ENCODE measurements at places on chromosomes 6 and 20.

- peak; percentile 82 for DNase-seq
These were observed 254.0 kb downstream of the CDC5L start for GRCh38 chr6:44641344-44642031.

DNA sequence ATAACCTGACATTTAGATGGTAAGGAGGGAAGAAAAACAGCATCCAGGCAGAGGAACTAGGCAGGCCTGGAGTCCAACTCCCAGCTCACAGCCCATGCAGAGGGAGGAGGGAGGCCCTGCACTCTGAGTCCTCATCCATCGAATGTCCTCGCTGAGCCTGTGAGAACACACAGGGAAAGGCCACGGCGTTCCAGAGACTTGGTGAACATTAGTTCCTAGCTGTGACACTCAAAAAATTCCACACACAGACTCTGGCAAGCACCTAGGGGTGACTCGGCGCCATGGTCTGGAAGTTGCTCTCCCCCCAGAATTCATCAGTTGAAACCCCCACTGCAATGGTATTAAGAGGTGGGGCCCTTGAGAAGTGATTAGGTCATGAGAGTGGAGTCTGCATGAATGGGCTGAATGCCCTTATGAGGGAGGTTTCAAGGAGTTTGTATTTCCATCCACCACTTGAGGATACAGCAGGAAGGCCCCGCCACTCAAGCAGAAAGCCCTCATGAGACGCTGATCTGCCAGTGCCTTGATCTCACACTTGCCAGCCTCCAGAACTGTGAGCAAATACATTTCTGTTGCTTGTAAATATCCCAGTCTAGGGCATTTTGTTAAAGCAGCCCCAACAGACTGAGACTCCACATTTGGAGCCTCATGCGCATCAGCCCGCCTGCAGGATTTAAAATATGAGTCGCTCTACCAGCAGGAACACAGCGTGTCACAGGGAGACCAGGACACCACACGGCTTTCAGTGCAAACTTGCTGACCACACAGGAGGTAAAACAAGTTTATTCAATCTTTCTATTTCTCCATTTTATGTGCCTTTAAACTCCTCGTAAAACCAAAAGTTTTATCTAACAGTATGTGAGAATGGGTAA lies 73.9 kb downstream of the WDR27 start:
- DNase-seq: no peak

DNA sequence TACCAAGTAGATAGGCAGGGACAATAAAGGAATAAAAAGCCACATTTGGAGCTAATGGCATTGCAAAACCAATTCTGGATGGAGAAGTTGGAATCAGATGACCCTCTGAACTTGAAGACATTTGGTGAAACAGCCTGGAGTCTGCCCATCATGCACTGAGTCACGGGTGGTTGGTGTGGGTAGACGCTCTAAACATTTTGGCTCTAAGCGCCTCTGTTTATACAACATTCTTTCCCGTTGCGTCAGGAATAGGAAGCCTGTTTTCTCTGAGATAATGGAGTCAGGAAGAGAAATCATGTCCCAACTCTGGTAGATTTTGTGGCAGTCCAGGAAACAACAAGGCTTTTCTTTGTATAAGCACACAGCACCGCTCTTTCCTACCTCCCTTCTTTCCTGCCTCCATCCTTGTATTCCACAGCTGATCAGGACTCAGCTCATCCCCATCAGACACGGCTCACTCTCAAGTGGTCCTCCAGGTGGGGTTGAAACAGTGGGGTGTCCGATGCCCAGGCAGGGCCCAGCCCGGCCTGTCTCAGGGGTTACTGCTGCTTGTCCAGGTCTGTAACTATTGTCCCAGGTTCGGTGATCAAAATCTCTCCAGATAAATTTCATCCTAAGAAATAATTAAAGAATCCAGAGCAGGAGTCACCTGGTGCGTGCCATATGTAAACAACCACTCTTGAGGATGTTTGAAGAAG lies 12.1 kb upstream of the RAMACL start:
- DNase-seq: peak; percentile 98

- DNase-seq: no peak
These were observed 278.6 kb upstream of the MAP3K7 start for GRCh38 chr6:90865513-90865912.

GRCh38 chr6:41426888-41427641 lies 91.7 kb downstream of the NCR2 start:
- no peak for DNase-seq

- peak; percentile 51 for DNase-seq
These were observed 196.0 kb downstream of the MAFB start for GRCh38 chr20:40493071-40493470.

GRCh38 chr20:1851396-1851795 lies 43.8 kb upstream of the SIRPA start:
- DNase-seq: no peak

DNA sequence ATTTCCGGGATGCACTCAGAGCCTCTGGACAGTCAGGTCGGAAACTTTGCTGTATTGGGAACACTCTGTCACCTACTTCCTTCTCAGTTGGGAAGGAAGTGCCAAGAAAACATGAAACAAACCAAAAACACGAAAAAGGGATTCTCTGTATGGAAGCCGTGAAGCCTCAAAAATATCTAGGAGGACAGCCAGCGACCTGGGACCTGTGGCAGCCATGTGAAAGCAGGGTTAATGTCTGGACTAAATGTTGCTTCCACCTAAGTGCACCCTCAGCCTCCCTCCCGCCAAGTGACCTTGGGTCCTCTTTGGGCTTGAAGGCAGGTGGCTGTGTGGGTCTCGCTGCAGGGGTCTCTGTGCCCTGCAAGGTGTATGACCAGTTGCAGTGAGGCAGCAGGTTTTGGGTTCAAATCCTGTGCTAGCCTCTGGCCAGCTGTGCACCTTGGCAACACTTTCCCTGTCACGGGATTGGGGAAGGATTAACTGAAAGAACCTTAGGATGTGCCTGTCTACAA lies 851 bp downstream of the MAVS start:
- no peak for DNase-seq

DNA sequence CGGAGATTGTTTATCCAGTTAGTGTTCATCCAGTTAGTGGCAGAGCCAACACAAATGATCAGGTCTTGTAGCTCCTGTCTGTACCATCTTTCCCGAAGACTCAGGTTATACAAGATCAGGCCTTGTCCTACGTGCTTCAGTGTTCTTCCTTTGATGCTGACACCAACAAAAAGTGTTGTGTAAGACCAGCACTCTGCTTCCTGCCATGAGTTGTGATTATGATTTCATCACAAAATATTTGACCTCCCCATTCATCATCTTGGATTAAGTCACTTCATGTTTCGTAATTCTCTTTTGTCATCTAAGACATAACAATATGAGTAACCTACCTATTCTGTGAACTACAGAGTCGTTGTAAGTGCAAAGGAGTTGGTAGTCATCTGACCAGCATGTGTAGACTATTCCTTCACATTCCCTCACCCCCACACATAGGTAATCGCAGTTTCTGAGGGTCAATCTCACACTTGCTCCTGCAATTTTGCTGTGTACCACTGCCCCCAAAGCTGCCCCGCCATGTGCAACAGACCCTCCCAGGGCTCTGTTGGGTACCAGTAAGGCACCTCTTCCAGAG lies 135.6 kb upstream of the SLC22A23 start:
- peak; percentile 94 for DNase-seq

- no peak for DNase-seq
These were observed 45.7 kb upstream of the B4GALT5 start for GRCh38 chr20:49759266-49759950.

GRCh38 chr6:31158863-31159855 lies 770 bp downstream of the TCF19 start:
- no peak for DNase-seq

- DNase-seq: no peak
These were observed 21.8 kb upstream of the AMD1 start for GRCh38 chr6:110852773-110853172.

- DNase-seq: no peak
These were observed 151.3 kb upstream of the QKI start for GRCh38 chr6:163263196-163263595.

DNA sequence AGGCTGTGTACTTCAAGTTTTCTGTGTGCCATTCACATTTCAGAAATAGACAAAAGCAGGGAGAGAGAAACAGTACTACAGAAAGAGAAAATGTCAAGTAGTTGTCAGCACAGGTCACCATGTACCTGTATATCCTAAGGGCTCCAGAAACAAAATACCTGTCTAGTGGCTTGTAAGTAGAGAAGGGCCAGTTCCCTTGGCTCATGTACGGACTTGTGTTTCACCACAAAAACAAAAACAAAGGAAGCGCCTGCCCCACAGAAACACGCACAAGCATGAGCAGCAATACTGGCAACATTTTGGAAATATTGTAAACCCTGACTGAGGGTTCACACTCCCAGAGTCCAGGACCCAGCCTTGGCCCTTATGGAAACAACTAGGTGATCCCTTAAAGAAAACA lies 44.3 kb downstream of the CNKSR3 start:
- no peak for DNase-seq

- peak; percentile 19 for DNase-seq
These were observed 250.8 kb downstream of the LAMA2 start for GRCh38 chr6:129133770-129134192.

GRCh38 chr6:3311826-3312225 lies 53.1 kb downstream of the PSMG4 start:
- no peak for DNase-seq

DNA sequence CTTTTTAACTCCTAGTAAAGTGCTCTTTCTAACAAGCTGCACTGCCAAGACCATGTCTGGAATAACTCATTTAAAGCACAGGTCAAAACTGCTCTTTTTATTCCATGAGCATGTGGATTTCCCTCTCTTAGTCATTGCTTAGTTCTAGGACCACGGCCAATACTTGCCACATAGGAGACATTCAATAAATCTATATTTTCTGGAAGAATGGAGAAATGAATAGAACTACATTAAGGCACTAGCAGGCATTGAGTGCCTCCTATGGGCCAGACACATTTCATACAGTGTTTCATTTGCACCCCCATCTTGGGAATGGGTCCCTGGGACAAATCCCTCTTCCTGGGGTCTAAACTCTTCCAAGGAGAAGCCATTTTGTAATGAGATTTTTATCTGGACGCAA lies 552.8 kb upstream of the CITED2 start:
- DNase-seq: peak; percentile 63

- DNase-seq: no peak
These were observed 15.6 kb downstream of the MANBAL start for GRCh38 chr20:37305079-37305478.

GRCh38 chr20:16395366-16395765 lies 177.9 kb downstream of the KIF16B start:
- no peak for DNase-seq

- DNase-seq: no peak
These were observed 1.6 kb upstream of the TRAF3IP2 start for GRCh38 chr6:111607279-111607678.

DNA sequence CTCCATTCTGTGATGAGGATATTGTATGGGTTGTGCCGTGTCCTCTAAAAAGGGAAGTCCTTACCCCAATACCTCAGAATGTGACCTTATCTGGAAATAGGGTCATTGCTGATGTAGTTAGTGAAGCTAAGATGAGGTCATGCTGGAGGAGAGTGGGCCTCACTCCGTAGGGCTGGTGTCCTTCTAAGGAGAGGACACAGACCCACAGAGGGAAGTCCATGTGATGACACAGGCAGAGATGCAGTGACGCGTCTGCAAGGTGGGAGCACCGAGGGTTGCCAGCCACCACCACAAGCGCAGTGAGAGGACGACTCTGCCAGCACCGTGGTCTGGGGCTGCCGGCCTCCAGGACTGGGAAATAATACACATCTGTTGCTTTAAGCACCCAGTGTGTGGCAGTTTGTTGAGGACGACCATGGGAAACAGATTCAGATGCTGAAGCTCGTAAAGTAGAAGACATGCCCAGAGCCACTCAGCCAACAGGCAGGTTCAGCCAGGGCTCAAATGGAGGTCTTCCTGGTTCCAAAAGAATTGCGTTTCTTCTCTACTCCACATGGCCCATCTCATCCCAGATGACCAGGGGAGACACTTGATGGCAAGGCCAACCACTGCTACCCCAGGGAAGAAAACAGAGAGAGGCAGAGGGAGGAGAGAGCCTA lies 59.2 kb upstream of the DUSP22 start:
- no peak for DNase-seq

GRCh38 chr6:5179917-5180316 lies 80.8 kb downstream of the LYRM4 start:
- no peak for DNase-seq

- peak; percentile 56 for DNase-seq
These were observed 760 bp upstream of the IBTK start for GRCh38 chr6:82248273-82248735.

GRCh38 chr6:170176898-170177771 lies 113.7 kb downstream of the DLL1 start:
- DNase-seq: no peak

- no peak for DNase-seq
These were observed 980.9 kb upstream of the GJE1 start for GRCh38 chr6:141151710-141152417.

GRCh38 chr6:118985123-118985830 lies 50.3 kb upstream of the MCM9 start:
- no peak for DNase-seq

- DNase-seq: peak; percentile 97
These were observed 312.8 kb upstream of the JAG1 start for GRCh38 chr20:10986586-10986985.

DNA sequence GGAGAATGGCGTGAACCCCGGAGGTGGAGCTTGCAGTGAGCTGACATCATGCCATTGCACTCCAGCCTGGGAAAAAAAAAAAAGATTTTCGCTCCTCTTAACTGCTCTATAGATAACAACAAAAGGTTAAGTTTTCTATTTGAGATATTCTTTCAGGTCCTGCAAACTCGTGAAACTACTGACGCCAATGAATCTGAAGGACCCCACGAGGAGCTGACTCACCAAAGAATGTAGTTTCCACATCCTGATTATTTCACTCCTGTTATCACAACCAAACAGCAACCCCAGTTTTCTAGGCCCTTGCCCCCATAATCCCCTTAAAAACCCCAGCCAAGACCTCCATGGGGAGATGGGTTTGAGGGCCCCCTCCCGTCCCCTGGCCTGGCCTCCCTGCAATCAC lies 58.7 kb downstream of the OTOR start:
- no peak for DNase-seq

GRCh38 chr6:108942556-108943492 lies 94.6 kb downstream of the ARMC2 start:
- DNase-seq: no peak

- DNase-seq: no peak
These were observed 77.1 kb downstream of the CBLN4 start for GRCh38 chr20:55928266-55928665.

GRCh38 chr6:49155316-49155715 lies 307.7 kb downstream of the MMUT start:
- DNase-seq: no peak

- no peak for DNase-seq
These were observed 25.3 kb downstream of the DNAJC5 start for GRCh38 chr20:63920226-63920625.

DNA sequence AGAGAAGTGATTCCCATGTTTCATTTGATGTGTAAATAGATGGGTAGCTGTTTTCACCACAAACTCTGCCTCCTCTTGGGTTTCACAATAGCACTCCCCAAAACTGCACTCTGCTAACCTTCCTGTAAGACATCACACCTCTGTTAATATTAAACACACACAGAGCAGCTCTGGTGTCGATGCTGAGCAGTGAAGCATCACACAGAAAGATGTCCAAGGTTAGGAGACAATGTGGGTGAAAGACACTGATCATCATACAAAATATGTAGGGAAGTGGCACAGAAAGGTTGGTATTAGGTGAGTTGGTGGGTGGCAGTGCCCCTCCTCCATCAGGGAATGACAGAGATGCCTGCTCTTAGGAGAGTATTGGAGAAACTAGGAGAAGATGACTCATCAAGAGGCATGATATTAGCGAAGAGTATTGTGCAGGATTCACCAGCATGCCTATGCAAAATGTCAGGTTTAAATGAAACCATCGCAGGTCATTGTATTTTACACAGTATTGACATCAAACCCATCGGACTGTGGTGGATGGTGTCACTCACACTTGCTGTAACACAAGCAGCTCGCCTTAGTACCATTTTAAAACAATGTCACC lies 199.7 kb downstream of the TBXT start:
- no peak for DNase-seq

Data from fibroblast of skin of back (primary cell).